ENCODE measurements at places on chromosomes 11 and 22.

DNA sequence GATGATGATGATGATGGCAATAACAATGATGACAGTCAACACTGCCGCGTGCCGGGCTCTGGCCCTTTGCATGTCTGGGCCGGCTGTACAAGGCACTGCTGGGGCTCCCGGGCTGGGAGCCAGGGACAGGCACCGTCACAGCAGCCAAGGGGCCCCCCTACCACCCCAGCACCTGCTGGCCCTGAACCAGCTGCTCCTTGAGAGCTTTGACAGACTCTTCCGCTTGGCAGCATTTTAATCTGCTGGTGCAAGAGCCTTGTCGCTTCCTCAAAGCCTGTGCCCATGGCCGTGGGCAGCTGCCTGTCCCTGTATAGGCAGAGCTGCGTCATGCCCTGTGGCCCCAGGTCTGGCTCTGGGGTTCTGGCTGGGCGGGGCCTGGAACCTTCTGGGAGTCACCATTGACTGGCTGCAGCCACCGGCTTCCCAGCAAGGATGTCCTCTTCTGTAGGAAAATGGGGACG is 12.9 kb upstream of the MUC6 start:
- no peak for DNase-seq

DNA sequence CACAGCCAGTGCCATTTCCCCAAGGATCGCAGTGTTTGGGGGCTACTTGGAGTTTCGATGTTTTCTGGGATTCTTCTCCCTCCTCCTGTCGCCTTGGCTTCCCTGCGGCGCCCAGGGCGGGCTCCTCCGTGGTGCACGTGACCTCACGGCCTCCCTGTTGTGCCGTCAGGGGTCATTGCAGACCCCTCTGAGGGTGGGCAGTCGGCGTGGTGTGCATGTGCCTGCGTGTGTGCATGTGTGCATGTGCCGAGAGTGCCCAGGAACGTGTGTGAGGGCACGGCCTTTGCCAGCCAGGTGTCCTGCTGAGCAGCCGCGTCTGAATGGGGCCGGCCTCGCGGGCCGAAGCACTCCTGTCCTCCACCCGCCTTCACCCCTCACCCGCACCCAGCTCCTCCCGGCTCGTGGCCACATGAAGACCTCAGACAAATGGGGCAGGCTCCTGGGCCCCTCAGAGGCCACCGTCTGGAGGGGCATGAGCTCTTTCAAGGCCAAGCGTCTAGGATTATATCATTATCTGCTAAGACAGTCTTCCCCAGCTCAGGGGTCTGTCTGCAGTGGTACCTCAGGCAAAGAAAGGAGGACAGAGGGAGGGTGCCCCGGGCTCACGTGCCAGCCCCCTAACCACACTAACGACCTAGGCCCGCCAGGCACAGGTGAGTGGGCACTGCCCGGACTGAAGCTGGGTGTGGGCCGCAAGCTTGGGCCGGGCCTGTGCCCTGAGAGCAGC is 9.4 kb upstream of the MRPL23 start:
- DNase-seq = no peak

GRCh38 chr22:30268331-30268730 is 1.7 kb upstream of the OSM start:
- no peak for DNase-seq

- DNase-seq = no peak
Observed at GRCh38 chr11:63569570-63569969, 6.4 kb upstream of the PLAAT2 start.

DNA sequence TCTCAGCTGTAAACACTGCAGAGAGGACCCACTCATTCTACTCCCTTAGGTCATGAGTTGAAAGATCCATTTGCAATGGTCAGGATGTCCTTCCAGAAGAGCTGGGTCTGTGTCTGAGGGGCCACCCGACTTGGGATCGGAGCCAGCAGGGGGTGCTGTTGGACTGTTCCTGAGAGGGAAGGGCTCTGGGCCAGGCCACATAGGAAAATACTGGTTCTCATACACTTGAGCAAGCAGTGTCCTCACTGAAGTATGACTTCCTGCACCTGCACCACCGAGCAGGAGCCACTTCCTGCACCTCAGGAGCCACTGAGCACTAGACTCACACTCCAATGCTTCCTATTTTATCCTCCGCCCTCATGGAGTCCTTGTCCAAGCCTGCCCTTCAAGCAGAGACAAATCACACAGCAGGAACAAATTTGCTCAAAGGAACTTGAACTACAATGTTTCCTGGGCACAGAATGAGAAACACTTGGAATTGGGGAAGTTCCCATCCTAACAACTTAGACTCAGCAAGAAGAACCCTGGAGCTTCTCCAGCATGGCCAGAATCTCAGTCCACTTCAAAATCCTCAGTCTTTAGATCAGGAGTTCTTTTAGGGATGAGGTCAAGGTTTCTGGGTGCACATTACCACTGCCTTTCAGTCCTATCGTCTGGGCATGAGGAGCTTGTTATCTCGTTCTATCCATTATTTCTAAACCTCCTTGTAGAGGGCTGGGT is 36.6 kb upstream of the VPREB1 start:
- peak; percentile 78 for DNase-seq

GRCh38 chr22:25334162-25334490 is 114.7 kb downstream of the CRYBB2 start:
- peak; percentile 7 for DNase-seq

- DNase-seq = no peak
Observed at GRCh38 chr11:47052576-47052975, 116.0 kb downstream of the CSTPP1 start.

- peak; percentile 8 for DNase-seq
Observed at GRCh38 chr11:60985991-60986915, 14.8 kb downstream of the CD6 start.

DNA sequence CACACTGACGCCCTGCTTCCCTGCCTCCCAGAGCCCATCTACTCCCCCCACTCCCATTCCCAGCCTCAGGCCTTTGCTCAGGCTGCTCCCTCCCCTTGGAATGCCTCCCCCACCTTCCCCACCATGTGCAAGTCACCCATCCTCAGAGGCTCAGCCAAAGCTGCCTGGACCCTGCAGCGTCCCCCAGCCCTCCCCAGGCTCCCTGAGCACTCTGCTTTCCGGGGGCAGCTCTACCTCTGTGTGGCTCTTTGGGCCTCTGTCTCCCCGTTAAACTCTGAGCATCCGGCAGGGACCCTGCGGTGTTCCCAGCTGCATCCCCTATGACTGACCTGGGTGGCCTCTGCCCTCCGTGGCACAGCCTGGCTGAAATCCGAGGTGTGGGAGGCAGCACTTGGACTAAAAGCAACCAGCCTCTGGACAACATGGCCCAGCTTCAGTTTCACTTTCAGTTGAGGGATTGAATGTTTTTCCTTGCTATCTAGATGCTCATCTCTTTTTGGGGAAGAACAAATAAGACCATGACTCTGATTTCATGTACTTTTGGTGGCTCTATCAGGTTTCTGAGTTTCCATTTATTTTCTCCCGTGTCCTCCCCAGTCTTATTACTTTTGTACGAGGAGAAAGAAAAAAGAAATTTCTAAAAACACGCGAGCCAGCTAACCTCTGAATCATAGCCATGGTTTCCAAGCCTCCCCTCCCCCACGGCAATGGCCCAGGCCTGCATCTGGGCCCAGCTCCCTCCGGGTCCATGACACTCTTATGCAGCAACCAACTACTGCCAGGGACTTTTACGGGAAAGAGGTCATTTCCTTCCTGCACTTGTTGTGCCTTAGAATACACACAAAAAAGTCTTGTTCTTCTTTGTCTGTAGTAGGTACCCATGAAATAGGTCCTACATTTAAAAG is 3.8 kb downstream of the APOL3 start:
- DNase-seq = peak; percentile 87

- no peak for DNase-seq
Observed at GRCh38 chr22:42905702-42906183, 48.7 kb upstream of the ARFGAP3 start.

Data from adipocyte (in vitro differentiated cells).